ENCODE measurements at places on chromosomes 3 and 15.

- no peak for DNase-seq
Observed at GRCh38 chr3:150611666-150612065, 8.5 kb downstream of the SELENOT start.

- DNase-seq, result no peak
Observed at GRCh38 chr3:30129765-30130164, 476.6 kb upstream of the TGFBR2 start.

- no peak for DNase-seq
Observed at GRCh38 chr15:39497759-39498565, 82.9 kb upstream of the THBS1 start.

DNA sequence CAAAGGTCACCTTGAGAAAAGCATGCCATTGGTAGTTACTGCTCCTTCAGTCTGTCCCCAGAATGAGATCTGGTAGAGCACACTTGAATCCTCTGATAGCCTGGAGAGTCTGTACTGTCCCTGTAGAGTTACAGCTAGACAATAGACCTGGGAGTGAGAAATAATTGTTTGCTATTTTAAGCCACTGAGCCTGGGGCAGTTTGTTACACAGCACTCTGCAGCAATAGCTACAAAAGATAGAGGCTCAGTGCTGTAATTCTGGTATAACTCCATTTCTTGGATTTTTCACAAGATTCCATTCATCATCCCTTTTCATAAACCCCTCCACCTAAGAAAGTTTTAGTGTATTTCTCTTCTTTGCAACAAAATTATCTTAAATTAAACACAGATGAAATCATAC, 242.7 kb upstream of the ARRDC4 start:
- no peak for DNase-seq

DNA sequence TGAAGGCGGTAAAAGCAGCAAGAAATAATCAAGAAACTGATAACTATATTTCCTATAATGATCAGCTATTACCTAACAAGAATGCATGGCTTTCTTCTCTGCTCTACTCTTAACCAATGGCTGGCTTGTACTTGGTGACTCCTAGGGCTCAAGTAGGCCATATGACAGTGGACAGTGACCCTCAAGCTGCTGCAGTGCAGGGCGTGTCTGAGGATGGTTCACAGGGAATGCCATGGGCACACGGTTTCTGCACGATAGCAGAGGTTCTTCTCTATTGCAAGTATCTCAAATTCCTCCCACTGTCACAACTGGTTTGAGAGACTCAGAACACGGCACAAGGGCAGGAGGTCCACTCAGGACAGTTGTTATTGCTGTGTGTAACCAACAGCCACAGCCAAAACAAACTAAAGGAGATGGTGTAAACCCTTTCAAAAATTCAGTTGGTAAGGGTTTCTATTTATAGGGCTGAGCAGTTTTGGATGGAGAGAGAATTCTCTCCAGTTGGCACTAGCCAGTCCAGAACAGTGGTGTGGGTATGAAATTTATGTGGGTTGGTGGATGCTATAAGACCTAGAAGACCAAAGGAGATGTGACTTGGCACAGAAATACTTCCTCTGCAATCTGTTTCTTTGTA, 103.2 kb upstream of the ST8SIA2 start:
- no peak for DNase-seq

DNA sequence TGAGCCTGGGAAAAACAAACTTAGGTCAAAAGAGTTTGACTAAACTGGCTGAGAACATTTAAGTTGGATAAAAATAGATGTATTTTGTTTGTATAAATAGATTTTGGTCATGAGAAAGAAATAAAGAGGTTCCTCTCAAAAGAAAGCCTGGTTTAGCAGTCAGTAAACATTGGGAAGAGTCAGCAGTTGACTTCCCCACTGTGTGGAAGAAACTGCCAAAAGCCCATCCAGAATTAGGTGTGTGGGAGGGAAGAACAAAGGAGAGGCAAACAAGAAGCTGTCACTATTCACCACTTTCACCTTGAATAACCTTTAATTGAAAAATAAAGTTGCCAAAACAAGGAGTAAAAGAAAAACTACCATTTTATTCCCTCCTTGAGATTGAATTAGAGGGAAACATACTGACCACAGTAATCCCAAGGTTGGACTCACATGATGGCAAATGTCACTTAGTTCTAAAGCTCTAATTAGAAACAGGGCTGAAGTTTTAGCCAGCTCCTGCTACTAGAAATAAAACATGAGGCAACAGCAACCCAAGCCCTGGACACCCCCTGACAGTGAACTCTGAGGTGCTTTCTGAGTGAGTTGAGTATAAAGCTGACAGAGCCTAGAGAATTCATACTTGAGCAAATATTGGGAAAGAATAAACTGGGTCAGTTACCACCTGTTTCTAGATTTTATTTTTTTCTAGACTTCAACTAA, 139.3 kb downstream of the SERPINI1 start:
- DNase-seq, result no peak

DNA sequence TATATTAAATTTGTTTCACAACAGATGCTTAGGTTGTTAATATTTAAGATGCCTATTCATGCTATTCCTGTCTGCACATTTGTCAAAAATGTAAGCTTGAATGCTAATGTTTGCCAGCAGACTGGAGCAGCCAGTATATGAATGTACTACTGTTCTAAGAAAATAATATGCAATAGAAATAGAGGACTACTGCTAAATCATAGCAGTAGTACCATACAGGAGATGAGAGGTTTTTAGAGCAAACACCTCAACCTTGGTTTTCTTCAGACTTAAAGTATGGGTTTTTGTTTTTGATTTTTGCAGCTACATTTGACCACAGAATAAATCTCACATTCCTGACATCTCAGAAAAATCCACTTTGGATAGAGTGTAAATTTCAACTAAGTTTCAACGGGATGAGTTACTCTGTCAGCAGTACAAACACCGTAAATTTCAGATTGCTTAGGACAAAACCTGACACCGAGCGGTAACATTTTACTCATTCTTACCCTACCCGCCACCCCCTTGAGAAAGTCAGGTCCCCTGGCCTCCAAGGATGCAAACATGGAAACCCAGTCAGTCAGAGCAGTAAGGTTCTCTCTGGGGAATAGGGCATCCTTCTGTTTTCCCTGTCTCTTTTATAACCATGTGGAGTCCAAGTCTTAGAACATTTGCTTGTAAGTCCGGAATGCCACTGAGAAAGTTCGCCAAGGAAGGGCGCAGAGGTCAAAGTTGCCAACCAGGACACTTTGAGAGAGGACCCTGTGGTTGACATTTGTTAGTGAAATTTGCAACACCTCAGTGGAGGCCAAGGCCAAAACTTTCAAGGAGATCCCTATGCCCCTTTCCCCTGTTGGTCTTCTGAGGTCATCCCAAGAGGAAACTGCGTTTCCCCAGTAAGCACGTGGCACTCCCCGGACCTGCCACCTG, 17.9 kb upstream of the SATB1 start:
- DNase-seq, result no peak

GRCh38 chr3:101229681-101230080, 90.7 kb downstream of the IMPG2 start:
- no peak for DNase-seq

DNA sequence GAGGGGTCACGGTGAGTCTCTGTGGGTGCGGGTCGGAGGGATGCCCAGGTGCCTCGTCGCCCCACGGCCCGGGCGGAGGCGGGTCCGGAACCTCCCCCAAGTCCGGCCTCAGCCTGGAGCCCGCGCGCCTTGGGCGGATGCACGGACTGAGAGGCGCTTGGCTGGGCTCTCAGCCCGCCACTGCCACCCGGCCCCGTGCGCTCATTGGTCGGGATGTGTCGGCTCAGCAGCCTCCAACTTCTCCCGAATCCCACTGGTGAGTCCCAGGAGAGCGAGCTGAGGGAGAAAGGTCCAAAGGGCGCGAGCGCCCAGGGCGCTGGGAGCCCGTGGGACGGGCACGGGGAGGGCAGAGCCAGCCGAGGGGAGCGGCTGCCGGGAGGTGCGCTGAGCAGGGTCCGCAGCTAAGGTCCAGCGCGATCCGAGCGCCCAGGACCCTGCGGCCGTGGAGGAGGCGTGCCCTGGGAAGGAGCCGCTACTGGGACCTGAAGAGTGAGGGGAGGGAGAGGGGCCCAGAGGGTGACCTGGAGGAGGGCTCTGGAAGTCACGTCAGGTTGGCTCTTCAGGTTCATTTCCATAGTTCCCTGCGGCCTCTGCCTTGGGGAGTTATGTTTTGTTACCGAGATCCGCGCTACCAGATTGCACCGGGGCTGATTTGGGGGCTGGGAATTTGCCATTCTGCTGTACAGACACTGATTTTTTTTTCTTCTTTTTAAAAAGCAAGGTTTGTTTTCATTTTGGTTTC, at the start of gene MME:
Gene MME, plus strand, starts transcription at position 574 of the 742 bp plus-strand sequence. CDS start 3,849 bp downstream, outside the sequence.
- DNase-seq, result no peak

DNA sequence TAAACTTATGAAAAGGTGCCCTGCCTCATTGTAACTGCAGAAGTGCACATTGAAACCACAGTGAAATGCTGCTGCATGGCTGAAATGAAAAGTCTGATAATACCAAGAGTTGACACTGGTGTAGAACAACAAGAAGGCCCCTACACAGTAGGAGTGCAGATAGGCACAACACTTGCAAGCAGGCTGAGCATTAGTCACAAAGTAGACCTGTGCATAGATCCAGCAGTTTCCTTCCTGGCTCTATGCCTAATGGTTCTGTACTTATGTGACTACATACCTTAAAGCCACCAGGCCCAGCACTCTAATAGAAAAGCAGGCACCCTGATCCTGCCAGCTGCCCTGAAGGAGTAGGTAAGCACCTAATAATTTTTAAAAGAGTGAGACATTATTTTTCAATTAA, 41.8 kb downstream of the PRR23E start:
- DNase-seq, result no peak

GRCh38 chr15:75138016-75138999, 63.4 kb upstream of the C15orf39 start:
- DNase-seq, result no peak

GRCh38 chr3:113278599-113278955, 67.2 kb downstream of the BOC start:
- DNase-seq, result no peak

DNA sequence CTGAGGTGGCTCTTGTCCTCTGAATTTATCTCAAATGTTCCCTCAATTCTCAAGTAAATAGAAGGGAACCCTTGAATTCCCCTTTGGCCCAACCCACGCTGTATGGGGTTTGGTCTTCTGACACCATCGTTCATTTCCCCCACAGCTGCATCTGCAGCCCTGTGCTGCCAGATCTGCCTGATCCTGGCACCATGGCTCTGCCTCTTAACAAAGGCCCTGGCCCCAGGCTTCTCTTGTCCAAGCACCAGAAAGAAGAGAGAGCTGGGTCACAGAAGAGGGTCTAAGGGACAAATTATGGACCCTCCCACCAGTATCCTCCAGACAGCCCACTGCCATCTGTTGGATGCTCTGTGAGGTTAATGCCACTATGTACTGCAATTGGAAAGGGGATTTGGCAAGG, 1.8 kb downstream of the MAP1A start:
- DNase-seq, result no peak

GRCh38 chr3:88767746-88768145, 339.7 kb upstream of the EPHA3 start:
- no peak for DNase-seq

DNA sequence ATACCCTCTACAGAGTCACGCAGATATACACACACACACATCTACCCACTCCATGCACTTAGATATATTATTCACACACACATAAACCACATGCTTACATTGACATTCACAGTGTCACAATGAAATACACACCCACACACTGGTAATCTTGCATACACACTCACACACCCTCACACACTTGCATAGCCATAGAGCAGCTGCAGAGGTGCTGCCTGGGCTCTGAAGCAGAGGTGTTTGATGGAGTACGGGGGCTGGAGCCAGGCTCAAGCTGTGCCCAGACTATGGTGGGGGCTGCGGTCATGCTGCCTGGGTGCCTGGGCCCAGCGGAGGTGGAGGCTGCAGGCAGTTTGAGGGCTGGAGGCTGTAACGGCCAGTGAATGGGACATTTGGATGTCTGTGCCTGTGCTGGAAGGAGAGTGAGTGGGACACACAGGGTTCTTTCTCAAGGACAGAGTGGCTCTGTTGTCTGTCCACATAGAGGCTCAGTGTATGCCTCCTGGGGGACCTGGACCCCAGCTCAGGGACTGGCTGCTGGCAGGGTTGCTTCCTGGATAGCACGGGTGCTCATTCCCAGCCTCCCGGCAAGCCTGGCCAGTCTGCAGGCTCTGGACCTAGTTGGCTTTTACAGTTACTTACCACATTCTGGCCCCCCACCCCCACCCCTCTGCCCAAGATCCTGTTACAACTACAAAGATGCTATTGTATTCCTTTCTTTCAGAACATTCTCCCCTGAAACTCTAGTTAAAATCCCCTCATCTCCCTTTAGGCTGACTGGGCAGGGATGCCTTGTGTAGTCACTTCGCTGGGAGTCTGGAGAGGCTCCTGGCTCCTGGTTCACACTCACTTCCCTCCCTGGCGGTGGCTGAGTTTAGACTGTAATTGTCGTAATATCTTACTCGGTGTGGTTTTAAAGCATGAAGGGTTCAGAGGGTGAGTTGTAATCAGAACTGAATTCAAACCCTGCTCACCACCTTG, 12.5 kb downstream of the GASK1A start:
- no peak for DNase-seq

DNA sequence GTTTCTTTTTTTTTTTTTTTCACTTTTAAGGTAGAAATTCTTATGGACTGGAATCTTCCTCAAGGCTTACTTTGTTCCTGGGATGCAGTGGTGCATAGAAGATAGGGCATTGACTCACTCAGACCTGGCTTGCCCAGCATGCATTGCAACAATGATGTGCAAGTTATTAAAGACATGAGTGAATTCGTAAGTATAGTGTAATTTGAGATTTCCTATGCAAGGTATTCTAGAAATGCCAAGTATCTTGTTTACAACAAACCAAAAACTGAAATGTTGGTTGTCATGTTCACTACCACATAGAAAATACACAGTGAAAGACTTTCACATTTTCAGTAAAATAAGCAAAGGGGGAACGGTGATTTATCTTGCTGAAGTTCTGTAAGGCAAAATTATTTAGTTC, 56.5 kb upstream of the FNDC3B start:
- DNase-seq, result no peak

GRCh38 chr3:184540777-184541681, 20.6 kb upstream of the EPHB3 start:
- peak; percentile 48 for DNase-seq

DNA sequence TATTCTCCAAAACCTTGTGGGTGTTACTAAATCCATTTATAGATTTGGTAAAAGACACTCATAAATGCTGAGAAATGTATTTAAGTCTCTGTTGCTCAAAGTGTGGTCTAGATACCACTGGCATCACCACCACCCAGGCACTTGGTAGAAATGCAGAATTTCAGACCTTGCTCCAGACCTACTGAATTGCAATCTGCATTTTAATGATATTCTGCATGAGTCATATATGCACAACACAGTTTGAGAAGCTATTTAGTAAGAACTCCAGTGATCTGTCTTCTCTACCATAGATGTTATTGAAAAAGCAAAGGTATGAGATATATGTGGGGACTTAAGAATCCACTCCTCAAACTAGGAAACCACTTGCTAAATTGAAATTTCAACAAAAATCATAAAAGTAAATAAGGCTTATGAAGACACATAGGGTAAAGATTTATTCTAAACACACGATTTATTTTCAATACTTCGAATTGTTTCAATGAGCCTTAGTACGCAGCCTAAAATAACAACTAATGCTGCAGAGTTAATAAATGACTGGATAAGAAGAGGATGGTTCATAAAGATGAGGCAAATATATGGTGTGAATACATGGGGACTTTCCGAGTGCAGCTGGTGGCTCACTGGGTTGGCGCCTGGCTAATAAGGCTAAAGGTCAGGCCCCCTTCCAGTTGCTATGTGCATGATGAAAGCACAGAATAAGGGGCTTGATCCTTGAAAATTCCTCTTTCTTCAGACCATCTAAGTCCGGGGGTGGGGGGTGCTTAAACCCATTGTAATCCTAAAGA, 813.3 kb downstream of the NR2F2 start:
- no peak for DNase-seq

GRCh38 chr15:26087881-26088280, 224.8 kb upstream of the ATP10A start:
- DNase-seq, result no peak

GRCh38 chr15:74870436-74871215, 2.5 kb downstream of the SCAMP2 start:
- no peak for DNase-seq
